NCI-H2227 treated with DMSO at 0.1 percent for 48 hours (cell line): ENCODE measurements at places on chromosomes 12 and 14.

- DNase-seq, result peak; percentile 4
Observed at GRCh38 chr14:90491911-90492531, 95.2 kb downstream of the CALM1 start.

- no peak for DNase-seq
Observed at GRCh38 chr12:104411826-104412641, 44.7 kb upstream of the CHST11 start.

- no peak for DNase-seq
Observed at GRCh38 chr14:68825729-68826128, 32.9 kb upstream of the ZFP36L1 start.

DNA sequence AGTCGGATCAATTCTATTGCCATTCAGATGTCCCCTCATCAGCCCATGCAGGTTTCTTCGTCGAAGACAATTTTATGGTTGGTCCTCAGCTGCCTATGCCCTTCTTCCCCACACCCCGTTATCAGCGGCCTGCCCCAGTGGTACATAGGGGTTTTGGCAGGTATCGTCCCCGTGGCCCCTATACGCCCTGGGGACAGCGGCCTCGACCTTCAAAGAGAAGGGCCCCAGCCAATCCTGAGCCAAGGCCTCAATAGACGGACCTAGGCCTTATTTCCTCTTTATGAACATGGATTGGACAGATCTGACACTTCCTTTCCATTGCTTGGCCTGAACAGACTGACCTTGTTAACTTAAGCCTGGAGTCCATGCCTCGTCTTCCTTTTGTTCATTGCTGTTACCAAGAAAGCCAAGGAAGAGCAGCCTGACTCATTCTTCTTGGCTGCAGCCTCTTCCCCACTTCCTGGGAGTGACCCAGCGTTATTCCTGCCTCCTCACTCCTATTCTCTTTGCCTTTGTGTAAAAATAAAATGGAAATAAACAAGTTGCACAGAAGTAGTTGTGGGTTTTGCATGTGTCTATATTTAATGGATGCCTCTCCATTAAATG, 156.5 kb upstream of the AMIGO2 start:
- no peak for DNase-seq

DNA sequence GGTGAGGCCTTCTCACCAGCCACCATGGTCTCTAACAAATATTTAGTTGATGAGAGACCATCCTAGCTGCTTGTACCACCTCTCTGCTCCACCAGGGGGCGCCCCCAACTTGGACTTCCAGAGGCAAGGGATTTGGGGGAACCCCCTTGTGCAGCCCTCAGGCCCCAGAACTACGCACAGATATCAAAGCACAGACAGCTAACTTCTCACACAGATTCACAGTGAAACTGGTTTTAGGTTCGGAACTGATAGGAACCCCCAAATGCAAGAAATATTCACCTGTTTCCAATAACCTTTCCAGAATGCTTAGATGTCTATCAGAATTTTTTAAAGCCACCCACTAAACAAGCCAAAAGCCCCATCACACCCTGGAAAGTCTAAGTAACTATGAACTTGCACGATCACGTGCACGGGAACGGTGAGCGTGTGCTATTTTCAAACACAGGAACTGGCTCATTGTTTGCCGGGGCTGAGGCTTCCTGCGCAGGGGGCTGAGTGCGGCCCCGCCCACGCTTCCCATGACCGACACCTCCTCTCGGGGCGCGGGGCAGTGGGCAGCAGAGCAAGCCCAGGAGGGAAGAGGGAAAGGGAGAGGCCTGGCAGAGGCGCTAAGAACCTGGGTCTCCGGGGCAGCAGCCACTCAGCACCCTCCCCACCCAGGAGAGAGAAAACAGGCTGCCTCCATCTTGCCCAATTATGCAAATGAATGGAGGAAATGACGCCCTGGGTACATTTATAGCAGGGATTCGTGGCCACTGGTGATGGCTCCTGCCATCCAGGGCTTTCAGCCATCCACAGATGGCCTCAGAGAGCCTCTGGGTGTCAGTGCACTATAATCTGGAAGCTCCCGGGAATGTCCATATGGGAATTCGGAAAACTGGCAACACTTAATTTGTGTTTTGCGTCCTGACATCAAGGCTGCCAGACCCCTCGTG, 79.4 kb upstream of the GPR68 start:
- peak; percentile 75 for DNase-seq

- no peak for DNase-seq
Observed at GRCh38 chr12:25041006-25041741, 92.3 kb upstream of the BCAT1 start.

- DNase-seq, result peak; percentile 90
Observed at GRCh38 chr12:55830601-55831446, 1.4 kb upstream of the DNAJC14 start.

- DNase-seq, result no peak
Observed at GRCh38 chr12:22828066-22828465, 203.1 kb downstream of the ETNK1 start.

DNA sequence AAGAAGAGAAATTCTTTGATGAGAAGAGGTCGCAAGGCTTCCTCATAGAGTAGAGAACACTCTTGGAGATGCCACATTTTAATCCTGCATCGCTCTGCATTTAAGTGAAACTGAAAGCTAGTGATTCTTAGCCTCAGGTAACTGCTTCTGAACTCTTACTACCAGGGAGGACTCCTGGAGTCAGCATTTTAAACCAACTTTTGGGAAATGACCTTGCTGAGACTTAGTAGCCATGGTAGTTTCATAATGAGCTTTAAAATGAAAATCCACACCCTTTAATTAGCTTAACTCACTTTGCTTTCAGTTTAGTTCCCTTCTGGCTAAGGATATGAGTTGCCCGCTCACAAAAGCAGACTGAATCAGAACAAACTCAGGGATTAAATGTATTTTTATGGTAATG, 80.3 kb downstream of the SYNE2 start:
- DNase-seq, result no peak

DNA sequence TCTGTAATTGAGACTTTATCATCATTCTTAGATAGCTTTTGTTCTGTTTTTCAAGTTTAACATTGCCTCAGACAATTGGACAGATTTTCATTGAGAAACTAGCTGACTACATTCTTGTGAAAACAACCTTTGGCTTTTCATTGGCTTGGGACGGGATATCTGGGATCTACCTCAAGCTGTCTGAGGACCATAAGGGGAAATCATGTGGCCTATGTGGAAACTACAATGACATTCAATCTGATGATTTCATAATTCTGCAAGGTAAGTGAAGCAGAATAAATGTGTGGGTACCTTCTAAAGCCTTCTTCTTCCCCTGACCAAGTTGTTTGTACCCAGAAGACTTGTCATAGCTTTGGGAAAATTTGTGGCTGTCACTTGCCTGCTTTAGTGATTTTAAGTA, 133.5 kb downstream of the OTOGL start:
- no peak for DNase-seq

DNA sequence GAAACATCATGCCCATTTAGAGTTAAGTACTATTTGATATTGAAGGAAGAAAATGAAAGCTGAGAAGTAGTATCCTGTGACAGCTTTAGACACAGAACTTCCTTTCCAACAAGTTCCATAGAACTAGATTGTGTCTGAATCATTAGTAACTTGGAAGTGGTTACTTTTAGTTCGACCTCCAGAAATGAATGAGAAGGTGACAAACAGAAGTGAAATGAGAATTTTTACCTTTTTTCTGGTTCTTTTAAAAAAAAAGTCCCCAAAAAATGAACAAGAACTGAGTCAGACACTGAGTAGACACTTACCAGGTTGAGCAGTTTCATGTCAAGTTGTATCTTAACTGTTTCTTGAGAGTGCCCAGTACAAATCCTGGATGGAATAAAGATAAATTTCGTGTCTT, 3.0 kb downstream of the ATP6V0A2 start:
- no peak for DNase-seq

DNA sequence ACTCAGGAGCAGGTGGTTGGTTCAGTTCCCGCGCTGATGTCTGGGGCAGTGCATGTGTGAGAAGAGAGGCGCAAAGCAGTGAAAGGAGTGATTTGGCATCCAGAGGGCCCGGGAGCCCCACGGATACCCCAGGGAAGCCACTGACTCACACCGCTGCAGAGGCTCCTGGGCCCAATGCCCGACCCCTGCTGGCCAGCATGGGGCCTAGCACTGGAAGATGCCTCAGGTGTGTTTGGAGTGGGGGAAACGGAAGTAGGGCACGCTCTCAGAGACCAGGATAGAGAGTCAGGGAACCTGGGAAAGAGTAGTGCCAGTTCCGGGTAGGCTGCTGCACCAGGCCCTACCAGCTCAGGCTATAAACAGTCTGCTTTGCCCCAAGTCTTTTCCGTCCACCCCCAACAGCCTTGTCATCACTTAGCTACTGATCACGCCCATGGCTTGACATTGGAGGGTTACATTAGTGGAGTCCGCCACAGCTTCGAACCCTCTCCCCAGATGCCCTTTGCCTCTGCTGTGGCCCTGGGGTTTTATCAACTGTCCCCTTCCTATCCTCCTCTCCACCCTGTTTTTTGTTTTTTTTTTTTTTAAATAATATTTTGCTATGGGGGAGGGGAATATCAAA, 9.5 kb upstream of the CSAD start:
- peak; percentile 21 for DNase-seq

DNA sequence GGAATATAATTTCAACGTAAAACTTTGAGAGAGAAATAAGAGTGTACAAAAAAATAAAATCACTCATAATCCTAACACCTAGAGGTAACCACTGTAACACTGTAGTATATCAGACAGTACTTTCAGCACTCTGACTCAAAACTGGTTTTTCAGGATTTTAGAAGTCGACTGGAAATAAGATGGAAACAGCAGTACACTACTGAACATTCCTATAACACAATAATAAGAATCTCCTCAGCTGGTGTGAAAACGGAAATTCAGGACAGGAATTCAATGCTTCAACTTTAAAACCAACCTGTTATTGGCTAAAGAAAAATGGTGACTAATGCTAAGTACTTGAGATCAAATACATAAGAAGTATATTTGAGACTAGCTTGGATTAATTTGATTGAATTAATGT, 12.3 kb upstream of the PITPNM2 start:
- DNase-seq, result no peak

DNA sequence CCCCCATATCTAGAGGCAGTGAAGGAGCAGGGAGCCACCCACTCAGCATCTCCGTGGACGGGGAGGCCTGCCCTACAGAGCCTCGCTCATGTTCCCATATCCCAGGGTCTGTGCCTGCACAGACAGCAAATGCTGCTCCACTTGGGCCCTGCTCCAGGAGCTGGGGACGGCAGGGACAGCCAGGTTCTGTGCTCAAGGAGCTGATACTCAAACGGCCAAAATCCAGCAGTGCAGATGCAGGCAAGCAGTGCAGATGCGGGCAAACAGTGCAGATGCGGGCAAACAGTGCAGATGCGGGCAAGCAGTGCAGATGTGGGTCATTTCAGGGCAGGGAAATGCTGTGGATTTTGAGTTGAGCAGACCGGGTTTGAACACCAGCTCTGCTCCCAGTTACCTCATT, 6.2 kb upstream of the SERPINA12 start:
- DNase-seq, result no peak

DNA sequence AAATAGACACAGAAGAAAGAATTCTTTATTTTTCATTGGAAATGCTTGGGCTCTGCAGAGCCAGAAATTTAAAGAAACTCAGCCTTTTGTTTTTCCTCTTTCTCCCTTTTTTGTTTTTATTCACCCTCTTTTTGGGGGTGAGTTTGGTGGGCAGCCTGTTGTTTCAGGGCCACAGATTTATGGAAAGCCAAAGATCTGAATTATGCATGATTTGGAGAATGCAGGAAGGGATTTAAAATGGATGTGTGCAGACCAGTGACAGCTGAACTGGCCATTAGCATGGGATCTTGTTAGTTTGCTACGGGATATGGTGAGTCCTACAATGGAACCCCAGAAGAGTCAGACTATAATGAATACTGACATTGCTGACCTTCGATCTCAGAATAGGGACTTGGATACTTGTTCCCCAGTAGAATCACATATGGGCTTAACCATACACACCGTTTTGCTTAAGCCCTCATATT, 7.7 kb upstream of the ATXN2 start:
- DNase-seq, result no peak

GRCh38 chr14:74257078-74257940, 18.1 kb downstream of the VSX2 start:
- peak; percentile 28 for DNase-seq

DNA sequence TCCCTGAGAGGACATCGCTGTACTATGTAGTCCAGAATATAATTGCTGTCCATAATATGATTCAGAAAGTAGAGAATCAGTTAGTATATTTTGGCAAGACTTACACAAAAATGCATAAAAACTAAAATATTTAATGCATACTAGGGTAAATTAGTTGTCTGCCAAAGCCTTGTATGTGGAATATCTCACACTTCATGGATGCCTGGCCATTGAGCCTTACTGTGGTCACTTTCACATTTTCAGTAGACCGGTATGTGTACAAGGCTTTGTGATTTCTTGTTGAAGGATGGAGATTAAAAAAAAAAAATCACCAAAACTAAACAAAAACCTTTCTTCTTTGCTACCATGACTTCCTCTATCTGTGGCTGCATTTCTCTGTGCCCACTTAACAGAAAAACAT, 197.3 kb upstream of the DDHD1 start:
- no peak for DNase-seq

DNA sequence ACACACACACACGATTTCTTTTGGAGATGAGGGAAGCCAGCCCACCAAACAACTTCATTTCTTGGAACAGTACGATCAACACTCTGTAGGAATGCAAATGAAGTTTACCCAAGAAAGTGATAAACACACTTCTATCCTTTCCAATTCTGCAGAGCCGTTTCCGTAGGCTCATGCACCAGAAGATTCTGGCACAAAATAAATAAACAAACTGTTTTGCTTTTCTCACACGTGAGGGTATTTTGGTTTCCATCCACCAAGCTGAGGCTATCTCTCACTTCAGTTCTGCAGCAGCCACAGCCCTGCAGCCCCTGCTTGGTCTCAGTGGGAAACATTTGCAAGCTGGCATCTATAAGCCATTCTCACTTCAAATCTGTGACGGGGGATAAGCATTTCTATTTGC, 15.3 kb upstream of the TSPAN11 start:
- no peak for DNase-seq

DNA sequence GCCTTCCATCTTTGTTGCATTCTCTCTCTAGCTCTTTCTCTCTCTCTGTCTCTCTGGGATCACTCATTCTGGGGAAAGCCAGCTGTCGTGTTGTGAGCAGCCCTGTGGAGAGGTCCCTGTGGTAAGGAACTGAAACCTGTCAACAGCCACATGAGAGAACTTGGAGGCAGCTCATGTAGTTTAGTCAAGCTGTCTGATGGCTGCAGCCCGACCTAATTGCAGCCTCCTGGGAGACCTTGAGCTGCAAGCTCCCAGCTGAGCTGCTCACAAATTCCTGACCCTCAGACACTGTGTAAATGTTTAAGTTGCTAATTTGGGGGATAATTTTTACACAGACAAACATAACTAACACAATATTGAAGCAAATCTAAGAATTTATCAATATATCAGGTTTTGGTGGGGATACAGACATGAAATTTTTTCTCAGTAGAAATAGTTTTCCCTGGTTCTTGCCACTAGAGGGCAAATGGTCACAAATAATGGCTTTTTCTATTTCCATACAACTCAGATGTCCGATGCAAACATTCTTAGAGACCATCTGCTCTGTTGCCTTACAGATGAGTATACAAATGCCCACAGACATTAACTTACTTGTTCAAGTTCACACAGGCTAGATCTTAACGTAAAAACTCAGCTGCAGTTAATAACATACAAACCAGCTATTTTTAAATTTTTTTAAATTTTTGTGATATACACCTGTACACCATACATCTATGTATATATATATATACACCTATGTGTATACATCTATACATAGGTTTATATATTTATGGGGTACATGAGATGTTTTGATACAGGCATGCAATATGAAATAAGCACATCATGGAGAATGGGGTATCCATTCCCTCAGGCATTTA, 15.5 kb upstream of the KRR1 start:
- DNase-seq, result peak; percentile 75
